ENCODE measurements at places on chromosomes 6 and 20.

DNA sequence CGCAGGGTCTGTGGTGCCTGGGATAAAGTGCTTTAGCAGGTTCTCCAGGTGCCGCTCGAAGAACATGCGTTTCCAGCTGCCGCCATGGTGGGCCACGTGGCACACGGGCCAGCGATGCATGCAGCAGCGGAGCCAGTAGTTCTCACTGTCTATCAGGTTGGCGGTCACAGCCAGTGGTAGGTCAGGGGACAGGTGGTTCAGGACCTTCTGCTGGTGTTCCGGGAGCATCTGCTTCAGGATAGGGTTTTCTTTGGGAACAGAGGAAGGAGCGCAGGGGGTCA lies 16.0 kb downstream of the TMEM151B start:
- DNase-seq = no peak

DNA sequence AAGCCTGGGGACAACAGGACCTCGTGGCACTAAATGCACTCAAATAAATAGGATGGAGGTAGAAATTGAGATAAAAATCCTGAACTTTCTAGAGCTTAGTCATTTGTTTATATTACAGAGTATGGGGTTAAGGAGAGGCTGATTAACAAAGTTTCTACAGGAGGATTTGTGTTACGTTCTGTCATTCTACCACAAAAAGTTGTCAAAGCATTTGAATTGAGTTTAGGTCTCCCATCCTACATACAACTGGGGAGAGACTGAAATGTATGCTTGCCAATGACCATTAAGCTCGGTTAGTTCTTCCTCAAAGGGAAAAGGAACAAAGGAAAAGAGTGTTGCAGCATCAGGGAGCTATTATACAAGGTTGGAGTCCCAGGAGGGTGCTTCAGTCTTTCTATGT lies 597.9 kb downstream of the COL12A1 start:
- no peak for DNase-seq

- no peak for DNase-seq
Measured at GRCh38 chr6:141451181-141451510, 681.6 kb upstream of the GJE1 start.

GRCh38 chr20:62485701-62486089 lies 9.9 kb upstream of the GATA5 start:
- no peak for DNase-seq

- DNase-seq = no peak
Measured at GRCh38 chr6:118306392-118307238, 241.5 kb upstream of the PLN start.

DNA sequence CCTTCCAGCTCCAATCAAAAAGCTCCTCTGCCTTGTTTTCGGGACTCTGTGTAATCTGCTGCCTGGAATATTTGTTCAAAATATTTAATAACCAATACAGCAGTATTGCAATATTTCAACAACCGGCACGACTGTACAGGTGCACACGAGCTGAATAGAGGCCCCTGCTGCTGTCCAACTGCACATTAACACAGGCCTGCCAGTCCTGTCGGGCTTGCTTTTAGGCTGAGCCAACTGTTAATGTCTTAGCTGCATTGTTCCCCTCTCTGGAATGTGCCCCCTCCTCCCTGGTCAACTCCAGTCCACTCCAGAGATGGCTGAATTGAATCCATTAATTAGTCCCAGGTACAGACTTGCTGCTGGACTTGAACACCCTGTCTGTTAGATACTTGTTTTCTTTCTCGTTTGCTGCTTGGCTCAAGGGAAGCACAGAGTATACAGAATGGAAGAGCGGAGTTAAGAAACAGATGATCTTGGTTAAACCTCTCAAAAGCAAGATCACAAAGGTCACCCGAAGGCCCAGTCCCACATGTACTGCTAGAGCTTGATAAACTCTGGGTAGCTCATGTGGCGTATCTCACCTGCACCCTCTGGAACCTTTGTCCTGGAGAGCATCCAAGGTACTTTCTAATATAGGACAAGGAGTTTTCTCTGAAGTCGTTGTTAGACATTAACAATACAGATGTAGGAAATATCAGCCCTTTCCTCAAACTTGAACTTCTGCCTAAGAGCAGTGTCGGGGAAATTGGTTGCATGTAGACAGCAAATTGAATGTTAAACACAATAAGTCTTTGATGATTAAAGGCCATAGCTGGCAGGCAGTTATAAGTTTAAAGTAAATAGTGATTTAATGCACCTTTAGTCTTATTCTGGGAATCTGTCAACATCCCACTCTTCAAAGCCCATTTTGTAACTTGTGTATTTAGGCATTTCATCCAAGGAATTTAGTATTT lies 31.9 kb downstream of the SHLD1 start:
- no peak for DNase-seq

- DNase-seq = no peak
Measured at GRCh38 chr20:39660965-39661364, 698.8 kb downstream of the DHX35 start.

DNA sequence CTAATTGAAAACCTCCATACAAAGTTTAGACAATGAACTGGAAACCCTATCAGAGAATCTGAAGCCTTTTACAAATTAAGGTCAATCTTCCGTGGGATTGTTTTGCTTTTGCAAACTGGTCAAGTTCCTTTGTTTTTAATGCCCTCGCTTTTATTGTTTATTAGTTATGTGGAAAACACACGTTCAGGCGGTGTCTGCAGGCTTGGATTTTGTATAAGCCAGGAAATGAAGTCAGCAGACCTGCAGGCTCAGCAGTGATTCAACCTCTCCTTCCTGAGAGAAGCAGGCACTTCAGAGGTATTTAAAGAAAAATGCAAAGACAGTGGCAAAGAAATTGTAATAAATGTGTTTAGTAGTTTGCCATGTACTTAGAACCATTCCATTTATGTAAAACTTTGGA lies 103.4 kb upstream of the PDE10A start:
- no peak for DNase-seq

GRCh38 chr6:157621406-157621805 lies 201.6 kb upstream of the SNX9 start:
- no peak for DNase-seq

DNA sequence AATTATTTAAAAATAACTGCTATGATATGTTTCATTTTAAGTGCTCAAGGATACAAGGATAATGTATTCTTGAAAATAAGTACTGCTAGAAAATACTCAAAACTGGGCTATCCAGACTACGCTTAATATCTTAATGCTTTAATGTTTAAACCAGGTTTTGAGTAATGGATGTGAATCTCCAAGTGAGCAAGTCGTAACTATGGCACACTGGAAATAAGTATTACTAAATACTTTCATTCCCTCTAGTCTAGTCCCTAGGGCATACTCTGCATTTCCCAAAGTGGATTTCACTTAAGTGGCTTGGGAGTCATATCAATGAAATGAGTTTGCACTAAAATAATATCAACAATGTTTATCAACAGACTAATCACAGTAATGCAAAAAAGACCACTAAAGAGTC lies 48.1 kb downstream of the HMGCLL1 start:
- no peak for DNase-seq

DNA sequence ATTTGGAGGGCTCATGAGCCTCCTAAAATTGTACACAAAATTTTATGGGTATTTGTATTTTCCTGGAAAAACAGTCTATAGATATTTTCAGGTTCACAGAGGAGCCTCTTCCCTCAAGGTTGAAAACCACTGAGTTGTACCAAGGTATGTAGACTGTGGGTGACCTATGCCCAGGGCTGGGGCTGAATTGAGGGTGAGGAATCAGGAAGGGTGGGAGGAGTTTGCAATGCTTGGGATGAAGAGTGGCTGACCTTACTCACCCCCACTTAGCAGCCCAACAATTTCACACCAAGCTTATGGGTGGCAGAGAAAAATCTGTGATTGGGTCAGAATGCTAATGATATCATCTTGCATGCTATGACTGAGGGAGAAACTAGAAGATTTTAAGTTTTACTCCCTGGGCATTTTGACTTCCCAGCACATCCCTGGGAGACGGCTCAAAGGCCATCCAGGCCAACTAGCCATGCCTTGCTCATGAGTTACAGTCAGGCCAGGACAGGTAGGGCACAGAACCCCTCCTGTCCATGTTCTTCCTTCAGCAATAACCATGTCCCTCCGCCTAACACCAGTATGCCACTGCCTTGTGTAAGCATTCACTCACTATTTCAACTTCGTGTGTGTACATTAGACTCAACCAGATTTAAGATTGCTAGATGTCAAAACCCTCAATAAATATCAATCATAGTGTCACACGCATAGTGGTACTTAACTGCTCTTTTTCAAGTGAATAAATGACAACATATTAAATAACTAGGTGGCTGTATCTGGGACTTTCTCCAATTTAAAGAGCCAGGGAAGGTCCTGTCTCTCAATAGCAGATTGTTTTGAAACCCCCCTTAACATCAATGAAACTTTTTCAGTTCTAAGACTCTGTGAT lies 16.6 kb downstream of the ADTRP start:
- no peak for DNase-seq

- no peak for DNase-seq
Measured at GRCh38 chr20:14664101-14664500, 326.7 kb upstream of the FLRT3 start.

GRCh38 chr6:159095616-159096015 lies 50.8 kb upstream of the TAGAP start:
- no peak for DNase-seq

- no peak for DNase-seq
Measured at GRCh38 chr6:161029195-161029809, 37.7 kb downstream of the MAP3K4 start.

GRCh38 chr20:41009946-41010345 lies 18.7 kb upstream of the TOP1 start:
- no peak for DNase-seq

DNA sequence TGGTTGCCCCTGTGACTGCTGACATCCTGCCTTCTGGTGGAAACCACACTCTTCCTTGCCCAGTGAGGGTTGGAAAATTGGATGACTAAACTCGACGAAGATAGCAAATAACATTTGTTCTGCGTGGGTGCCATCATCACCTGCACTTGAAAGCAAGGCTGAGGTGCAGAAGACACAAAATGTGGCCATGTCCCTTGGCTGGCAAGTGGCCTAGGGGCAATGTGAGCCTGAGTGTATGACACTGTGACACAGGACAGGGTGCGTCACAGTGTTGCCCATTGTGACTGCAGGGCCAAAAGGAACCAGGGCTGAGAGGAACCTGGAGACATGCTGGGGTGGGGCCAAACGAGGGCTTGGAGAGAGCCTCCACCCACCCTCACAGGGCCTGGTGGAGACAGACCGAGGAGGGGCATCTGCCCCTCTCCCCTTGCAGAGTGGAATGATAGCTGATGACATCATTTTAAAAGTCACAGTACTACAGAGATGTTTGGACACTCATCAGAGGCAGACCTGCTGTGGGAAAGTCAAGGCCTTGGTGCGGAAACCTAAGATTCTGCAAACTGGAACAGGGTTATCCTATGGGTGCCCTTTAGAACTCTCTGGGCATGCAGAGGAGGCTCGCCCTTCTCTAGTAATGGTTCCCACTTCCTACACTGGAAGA lies 12.8 kb upstream of the HLA-F start:
- no peak for DNase-seq

DNA sequence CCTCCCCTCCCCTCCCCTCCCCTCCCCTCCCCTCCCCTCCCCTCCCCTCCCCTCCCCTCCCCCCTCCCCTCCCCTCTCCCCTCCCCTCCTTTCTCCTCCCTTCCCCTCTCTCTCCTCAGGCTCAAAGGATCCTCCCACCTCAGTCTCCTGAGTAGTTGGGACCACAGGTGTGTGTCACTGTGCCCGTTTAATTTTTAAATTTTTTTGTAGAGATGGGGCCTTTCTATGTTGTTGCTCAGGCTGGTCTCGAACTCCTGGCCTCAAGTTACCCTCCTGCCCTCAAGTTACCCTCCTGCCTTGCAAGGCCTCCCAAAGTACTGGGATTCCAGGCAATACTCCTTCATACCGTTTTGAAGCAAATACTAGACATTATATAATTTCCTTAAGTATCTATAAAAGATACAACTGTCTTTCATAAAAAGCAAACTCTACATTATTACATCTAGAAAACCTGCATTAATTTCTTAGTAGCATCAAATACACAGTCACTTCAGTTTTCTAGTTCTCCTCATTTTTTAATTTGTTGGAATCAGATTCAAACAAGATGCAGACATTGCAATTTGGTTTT lies 39.8 kb downstream of the NCOA3 start:
- no peak for DNase-seq

DNA sequence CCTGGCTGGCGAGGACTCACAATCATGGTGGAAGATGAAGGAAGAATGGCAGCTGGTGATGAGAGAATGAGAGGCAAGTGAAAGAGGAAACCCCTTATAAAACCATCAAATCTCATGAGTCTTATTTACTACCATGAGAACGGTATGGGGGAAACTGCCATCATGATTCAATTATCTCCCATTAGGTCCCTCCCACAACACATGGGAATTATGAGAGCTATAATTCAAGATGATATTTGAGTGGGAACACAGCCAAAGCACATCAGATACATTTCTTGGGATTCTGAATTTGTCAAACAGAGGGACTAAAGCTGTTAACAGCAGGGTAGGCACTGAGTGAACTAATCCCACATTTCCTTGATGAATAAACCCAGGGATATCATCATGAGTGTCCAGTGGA lies 116.2 kb upstream of the PLCB4 start:
- DNase-seq = no peak

DNA sequence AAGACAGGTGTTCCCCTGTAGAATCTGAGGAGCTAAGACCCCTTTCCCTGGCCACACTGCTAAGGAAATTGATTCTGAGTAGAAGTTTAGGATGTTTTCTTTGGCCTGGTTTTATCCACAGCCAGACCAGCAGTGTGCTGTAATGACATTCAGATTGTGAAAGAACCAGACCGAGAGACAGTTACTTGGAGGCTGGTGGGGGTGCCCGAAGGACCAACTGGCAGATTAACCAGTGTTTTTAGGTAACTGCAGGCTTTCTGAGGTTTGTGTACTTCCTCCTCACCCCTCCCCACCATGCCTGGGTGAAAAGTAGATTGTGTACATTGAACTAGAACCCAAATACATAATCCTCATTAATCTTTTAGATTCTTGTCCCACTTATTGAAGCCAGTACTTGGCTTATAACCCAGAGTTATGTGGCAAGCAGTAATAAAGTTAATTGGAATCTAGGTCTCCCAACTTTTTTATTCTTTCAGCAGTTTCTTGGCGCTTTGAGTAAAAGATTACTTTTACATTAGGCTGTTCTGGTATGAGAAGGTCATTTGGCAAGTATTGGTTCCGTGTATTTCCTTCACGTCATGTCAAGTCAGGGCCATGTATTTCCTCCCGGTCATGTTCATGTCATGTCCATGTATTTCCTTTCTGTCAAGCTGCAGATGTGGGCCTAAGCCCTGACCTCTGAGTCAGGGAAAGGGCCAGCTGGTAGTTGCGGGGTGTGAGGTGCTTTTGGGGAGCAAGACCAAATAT lies 93.7 kb downstream of the TCP11 start:
- DNase-seq = no peak

Data from CD4-positive, alpha-beta T cell treated with Interferon gamma for 1 hour (primary cell).